Activated CD4-positive, alpha-beta T cell treated with anti-CD3 and anti-CD28 coated beads for 4 hours (primary cell): ENCODE measurements at places on chromosomes 11 and 22.

- DNase-seq = no peak
These were observed 9.8 kb downstream of the APOL5 start for GRCh38 chr22:35727436-35727835.

DNA sequence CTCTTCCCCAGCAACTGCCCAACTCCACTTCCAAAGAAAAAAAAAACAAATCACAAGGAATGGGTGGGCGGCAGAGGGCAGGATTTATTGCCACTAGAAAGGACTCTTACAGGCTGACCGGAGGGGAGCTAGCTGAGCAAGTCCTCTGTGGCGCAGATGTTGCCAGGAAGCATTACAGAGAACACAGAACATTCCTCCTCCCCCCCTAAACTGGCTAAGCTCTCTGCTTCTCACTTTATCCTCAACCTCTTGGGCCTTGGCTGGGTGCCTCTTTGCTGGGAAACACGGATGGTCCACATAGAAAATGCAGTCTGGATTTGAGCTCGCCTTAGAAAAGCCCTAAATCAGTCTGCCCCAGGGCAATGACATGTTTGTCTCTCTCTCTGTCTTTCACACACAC lies 12.6 kb upstream of the FJX1 start:
- DNase-seq = no peak

GRCh38 chr22:39360674-39361413 lies 11.1 kb downstream of the SYNGR1 start:
- DNase-seq = no peak

DNA sequence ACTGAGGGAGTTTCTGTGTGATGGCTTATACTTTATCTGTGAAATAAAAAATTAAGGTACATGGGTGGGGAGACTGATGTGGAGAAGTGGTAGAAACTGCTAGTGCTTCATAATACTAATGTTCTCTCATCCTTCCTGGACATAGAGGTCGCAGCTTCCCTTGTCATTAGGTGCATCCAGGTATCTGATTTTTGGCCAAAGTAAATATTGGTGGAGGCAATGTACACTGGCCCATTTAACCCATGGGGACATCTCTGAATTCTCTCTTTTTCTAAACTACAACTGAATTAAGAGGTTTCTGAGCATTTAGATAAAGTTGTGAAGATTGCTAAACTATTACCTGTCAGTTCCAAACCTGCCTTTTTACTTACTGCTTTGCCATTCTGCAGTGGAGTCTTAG lies 140.9 kb upstream of the CHORDC1 start:
- no peak for DNase-seq

DNA sequence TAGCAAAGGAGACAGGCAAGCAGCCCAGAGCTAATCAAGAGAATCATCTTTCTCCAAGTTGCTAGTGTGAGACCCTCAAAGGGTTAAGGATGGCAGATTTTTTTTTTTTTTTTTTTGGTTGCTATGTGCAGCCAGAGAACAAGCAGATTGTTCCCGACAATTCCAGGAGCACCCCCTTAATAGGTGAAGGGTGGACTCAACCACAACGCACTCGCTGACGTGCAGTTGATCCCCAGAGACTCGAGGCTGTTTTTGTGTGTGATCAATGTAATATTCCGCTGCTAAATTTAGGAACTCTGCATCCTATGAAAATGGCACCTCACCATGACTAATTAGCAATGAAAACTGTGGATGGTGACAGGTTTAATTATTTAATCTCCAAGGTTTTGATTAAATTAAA lies 789.0 kb downstream of the KCNA4 start:
- no peak for DNase-seq

DNA sequence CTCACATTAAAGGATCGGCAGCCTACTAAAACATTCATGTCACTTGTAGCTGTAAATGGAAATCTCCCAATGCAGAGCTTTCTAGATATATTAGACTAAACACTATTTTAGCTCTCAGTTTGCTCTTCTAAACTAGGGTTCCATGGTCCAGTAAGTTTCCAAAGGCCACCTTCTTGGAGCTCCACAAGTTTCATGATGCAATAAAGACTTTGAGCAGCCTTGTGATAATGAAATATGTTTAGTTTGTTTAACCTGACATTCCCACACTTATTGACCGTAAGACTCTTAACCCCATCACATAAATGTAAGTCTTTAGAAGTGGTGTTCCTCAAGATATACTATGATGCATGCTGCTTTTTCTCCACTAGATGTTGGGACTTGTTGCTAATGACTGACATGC lies 87.7 kb downstream of the TRIM44 start:
- no peak for DNase-seq

GRCh38 chr11:119375337-119376196 lies 5.9 kb downstream of the USP2 start:
- DNase-seq = no peak

- no peak for DNase-seq
These were observed 355.5 kb downstream of the CADM1 start for GRCh38 chr11:115148691-115149090.

DNA sequence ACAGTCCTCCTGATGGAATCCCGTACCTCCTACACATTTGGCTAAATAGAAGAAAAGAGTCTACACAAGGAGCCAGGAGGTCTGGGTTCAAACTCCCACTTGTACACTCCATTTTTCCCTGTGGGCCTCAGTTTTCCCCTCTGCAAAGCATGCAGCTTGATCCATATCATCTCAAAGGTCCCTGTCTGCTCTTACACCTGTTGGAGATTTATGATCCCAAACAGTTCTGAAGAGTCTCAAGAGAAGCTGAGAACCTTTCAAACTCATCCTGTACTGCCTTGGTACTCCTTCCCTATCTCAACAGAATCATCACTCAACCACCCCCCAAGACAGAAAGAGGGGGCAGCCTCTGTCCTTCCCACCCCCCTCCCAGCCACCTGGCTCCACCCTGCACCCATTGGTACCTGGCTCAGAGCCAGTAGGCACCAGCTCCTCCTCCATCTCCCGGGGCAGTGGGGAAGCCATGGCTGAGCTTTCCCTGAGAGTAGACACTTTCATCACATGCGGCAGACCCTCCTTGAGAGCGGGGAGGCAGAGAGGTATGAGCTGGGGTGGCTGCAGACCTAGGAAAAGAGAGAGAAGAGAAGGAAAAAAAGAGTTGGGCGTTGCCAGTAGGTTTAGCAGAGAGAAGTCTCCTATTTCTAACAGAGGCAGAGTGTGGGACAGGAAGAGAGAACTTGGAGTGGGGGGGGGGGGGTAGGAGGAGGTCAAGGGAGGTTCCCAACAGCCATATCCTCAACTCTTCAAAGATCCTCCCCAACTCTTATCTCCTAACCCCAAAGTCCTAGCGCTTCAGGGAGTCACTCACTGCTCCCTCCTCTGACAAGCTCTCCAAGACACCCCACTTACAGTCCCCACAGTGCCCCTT lies 3.1 kb downstream of the TNKS1BP1 start:
- no peak for DNase-seq

DNA sequence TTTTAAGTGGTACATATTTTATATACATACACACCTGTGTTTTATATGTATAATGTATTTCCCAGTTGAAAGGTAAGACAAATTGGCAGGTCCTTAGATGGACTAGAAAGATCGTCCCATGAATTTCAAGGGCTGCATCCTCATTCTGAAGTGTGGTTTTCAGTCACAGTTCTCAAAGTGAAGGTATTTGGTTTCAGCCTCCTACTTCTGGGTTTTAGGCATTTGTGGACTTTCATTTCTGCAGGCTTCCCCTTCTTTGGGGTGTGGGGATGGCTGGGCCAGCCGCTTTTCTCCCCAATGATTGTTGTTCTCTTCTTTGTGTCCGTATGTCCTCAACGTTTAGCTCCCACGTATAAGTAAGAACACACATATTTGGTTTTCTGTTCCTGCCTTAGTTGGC lies 10.0 kb downstream of the DCPS start:
- DNase-seq = no peak

- DNase-seq = no peak
These were observed 37.1 kb upstream of the PARVG start for GRCh38 chr22:44143579-44143978.

DNA sequence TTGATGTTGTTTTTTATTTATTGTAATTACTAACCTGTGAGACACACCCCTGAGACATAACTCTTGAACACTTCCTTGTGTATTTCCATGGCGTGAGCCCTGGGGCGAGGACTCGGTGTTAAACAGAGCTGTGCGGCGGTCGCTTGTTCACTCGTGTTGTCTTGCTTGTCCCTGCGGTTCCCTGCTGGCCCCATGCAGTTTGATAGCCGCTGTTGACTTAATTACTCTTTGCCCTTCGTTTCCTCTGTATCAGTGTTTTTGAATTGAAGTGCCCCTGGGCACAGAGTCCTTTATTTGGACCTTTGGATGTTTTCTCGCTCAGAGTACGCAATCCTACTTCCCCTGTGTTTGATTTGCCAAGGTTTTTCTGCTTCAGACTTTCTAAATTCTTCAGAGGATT lies 52.7 kb downstream of the TBC1D22A start:
- DNase-seq = no peak

GRCh38 chr22:35307372-35307771 lies 7.7 kb downstream of the TOM1 start:
- no peak for DNase-seq

DNA sequence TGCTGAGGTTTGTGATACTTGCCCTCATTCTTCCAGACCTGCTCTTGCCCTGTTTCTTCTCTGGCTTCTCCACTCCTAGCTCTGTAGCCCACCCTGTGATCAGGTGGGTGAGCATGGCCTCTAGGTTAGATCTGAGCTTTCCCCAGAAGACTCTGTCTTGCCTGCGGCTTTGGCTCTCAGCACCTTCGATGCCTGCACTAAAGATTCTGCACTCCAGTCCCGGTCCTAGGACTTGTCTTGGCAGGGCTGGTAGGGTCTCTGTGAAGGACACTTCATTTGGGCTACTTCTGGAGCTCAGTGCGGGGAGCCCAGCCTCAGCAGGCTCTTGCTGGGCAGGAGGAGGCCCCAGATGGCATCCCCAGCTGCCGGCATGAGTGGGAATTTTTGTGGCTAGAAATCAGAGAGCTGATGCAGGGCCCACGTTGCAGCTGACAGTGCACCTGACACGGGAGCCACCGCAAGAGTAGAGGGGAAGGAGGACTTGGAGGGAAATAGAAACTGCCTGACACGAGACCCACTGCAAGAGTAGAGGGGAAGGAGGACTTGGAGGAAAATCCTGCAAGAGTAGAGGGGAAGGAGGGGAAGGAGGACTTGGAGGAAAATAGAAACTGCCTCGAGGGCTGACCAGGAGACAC lies 226.9 kb upstream of the B3GAT1 start:
- DNase-seq = no peak

DNA sequence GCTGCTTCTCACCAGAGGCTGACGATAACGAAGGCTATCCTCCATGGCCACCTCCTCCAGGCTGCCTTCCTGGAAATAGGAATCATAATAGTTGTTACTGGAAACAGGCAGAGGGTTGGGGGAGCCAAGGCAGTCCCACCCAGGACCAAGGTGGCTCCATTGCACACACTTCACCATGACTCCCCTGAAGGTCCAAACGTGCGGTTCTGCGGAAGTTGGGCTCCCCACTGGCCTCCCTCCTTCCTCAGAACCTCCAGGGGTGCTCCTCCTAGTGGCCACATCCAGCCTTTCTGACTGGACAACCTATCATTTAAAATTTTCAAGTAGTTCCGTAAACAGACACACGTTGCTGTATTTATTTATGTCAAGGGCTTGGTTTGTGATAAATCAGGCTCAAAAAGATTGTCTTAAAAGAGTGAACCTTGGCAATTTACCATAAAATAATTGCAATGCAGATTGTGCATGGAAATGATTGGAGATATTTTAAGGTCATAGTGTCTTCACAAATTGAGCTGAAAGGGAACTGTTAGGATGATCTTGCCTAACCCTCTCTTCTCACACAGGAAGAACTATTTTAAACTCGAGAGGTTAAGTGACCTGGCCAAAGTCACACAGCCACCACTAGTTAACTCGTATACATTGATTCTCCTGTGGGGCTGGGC lies 1.4 kb upstream of the TCN2 start:
- DNase-seq = peak; percentile 14

DNA sequence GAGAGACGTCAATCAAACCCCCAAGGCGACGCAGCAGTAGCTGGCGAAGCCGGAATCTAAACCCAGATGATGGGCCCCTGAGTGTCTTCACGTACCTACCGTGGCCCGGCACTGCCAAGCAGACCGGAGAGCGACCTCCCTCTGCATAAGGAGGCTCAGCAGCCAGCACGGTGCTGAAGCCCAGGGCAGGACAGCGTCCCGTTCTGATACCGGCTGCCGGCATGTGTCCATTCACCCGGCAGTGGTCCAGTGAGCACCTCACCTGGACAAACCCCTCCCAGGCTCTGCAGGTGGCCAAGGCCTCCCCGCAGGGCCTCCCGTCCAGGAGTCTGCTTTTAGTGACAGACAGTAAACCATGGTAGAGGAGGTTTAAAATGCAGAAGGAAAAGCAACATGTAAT lies 142.0 kb downstream of the BRD1 start:
- no peak for DNase-seq

GRCh38 chr11:20671856-20672546 lies 2.6 kb downstream of the NELL1 start:
- DNase-seq = no peak

DNA sequence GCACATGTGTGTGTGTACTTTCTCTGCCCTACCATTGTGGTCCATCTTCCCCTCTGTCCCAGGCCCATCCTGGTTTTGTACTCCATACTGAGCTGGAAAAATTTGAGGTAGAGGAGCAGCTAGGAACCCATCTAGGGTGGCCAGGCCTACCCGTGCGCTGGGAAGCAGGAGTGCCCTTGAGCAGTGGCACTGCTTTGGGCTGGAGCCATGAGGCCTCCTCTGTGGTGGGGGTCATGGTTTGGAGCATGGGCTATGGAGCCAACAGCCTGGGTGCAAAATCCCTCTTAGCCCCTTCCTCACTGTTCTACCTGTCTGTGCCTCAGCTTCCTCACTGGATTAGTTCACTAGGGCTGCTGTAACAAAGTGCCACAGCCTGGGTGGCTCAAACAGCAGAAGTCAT lies 21.9 kb upstream of the ALG8 start:
- no peak for DNase-seq

DNA sequence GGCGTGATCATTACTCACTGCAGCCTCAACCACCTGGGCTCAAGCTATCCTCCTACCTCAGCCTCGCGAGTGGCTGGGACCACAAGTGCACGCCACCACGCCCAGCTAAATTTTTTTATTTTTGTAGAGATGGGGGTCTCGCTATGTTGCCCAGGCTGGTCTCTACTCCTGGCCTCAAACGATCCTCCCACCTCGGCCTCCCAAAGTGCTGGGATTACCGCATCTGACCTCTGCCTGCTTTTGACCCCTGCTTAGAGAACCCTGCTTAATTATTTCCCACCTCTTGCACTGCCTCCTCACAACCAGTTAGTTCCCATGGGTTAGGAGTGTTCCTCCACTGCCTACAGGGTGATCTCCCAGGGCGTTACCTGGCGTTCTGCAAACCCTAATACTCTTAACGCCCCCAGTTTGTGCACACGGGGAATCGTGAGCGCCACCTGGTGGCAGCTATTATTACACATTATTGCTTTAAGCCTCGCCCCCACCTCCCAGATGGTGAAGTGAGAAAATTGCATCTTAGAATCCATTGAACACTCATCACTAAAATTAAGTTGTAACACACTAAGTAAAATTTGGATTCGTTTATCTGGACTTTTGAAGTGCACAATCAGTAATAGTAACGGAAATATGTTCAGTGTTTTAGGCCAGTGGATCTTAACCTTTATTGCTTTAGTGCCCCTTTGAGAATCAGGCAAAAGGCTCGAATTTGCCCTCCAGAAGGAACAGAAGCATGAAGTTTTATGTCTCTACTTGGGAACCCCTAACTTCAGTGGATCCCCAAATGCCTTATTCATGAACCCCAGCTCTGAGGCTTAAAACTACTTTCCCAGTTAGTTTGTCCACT lies 61.4 kb upstream of the ASPHD2 start:
- DNase-seq = peak; percentile 63
